ENCODE measurements at places on chromosomes 5 and 9. TPM values are rescaled to one million over a fixed set of nuclear protein-coding genes. Genes with fewer than 3 reads are reported as not detected.

The SYK gene
- 3.0 TPM for total RNA-seq

- DNase-seq, result no peak
Observed at GRCh38 chr5:168647083-168647482, 67.9 kb upstream of the PANK3 start.

DNA sequence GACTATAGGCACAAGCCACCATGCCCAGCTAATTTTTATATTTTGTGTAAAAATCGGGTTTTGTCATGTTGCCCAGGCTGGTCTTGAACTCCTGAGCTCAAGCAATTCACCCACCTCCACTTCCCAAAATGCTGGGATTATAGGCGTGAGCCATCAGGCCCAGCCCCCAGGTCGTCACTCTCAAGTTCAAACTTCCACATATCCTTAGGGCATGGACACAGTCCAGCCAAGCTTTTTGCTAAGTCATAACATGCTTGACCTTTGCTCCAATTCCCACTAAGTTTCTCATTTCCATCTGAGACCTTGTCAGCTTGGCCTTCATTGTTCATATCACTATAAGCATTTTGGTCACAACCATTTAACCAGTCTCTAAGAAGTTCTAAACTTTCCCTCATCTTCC, 43.9 kb upstream of the ARAP3 start:
- DNase-seq, result no peak

DNA sequence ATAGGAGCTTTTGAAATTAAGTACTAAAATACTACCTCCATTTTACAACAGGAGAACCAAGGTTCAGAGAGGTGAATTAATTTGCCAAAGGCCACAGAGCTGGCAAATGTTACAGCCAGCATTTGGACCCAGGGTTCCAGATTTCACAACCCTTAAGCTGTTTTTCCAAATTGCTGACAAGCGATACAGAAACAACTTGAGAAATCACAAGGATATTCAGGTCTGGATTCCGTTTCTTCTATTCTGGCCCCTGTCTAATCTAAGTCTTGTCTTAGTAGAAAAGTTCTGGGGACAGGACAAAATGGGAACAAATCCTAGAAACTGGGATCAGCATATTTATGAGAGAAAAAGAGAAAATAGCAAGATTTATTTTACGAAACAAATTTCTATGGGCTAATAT, 103.1 kb upstream of the PRLR start:
- DNase-seq, result no peak

The BSPRY gene
- 1.7 TPM for total RNA-seq

The PCA3 gene
- not detected for total RNA-seq

The CSF1R gene
- total RNA-seq, result 143 TPM

The PRDM9 gene
- not detected for total RNA-seq

DNA sequence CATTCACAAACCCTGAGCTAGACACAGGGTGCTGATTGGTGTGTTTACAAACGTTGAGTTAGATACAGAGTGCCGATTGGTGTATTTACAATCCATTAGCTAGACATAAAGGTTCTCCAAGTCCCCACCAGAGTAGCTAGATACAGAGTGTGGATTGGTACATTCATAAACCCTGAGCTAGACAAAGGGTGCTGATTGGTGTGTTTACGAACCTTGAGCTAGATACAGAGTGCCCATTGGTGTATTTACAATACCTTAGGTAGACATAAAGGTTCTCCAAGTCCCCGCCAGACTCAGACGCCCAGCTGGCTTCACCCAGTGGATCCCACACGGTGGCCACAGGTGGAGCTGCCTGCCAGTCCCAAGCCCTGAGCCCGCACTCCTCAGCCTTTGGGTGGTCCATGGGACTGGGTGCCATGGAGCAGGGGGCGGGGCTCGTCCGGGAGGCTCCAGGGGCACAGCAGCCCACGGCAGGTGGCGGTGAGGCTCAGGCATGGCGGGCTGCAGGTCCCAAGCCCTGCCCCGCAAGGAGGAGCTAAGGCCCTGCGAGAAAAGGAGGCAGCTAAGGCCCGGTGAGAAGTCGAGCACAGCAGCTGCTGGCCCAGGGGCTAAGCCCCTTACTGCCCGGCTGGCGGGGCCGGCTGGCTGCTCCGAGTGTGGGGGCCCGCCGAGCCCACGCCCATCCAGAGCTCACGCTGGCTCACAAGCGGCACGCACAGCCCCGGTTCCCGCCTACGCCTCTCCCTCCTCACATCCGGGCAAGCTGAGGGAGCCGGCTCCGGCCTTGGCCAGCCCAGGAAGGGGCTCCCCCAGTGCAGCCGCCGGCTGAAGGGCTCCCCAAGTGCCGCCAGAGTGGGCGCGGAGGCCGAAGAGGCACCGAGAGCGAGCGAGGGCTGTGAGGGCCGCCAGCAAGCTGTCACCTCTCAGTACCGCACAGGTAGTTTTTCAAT, 1039.2 kb upstream of the CDH9 start:
- no peak for DNase-seq

The HAND1 gene
- total RNA-seq, result 23.9 TPM

DNA sequence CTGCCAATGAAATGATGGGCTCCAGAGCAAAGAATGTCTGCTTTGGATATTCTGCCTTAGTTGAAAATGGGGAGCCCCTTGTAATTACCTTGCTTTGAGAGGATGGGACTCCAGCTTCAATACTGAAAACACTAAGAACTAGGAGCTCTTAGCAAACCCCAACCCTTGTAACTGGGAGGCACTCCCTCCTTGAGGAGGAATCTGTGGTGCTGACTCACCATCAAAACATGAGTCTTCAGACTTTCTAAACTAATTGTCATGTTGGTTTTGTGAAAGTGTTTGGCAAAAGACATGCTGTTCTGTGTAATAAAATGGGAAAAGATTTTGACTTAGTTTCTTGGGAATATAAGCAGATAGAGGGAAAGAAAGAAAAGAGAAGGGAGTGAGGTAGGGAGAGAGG, 91.9 kb upstream of the PTPRD start:
- no peak for DNase-seq

DNA sequence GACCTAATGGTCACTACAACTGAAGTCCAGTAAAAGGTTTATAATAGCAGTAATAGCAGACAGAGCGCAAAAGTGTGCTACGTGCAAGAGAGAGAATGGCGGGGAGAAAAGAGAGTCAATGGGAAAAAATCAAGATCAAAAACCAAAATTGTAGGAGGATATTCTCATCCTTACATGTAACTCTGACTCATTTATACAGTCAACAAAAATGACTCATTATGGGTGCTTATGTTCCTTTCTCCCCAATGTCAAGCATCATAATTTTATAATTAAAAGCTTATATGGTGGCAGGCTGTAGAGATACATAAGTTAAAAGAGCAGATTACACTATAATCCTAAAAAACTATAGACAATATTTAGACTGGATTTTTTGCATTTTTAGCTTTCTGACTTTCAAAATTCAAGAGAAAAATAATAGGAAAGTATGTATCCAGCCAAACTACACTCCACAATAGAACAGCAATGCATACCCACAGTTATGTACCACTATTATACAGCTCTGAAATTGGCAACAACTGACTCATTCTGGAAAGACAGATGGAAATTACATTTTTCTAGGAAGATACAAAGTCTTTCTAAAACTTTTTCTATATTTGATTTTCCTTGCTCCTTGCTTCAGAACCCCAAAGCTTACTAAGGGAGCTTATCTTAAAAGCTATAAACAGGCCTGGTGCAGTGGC, 78.4 kb downstream of the PLPP1 start:
- no peak for DNase-seq

The BRIX1 gene
- 18.7 TPM for total RNA-seq

The CLTA gene
- total RNA-seq, result 48.4 TPM

The IL17B gene
- total RNA-seq, result not detected

DNA sequence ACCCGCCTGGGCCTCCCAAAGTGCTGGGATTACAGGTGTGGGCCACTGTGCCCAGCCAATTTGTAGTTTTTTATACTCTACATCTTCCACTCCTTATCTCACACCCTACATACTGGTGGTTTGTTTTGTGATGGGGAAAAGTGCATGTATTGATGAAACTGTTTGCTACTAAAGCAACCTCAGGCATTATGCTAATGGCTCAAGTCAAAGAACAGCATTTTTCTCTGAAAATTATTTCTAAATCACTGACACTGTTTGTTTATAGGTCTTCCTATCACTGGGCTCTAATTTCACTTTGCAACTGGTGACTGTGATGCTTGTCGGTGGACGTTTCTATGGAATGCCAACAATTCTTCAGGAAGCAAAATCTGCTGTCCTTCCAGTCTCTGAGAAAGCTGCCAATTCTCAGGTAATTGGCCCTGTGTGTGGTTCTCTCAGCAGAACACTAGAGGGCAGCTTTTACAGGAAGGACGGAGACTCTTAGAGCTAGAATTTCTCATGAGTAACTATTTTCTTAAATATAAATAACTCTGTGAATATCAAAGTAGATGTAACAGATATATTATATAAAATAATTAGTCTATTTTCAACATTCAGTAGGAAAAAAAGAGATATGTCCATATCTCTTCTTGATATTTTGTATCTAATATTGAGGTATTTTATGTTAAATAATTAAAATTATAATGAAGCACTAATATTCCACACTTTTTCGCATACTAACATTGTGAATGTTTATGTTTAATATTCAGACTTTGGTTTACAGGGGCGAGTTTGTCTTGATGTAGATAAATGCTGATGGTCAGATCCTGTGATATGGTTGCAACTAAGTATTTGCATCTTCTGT, 244.1 kb downstream of the ADGRV1 start:
- no peak for DNase-seq

DNA sequence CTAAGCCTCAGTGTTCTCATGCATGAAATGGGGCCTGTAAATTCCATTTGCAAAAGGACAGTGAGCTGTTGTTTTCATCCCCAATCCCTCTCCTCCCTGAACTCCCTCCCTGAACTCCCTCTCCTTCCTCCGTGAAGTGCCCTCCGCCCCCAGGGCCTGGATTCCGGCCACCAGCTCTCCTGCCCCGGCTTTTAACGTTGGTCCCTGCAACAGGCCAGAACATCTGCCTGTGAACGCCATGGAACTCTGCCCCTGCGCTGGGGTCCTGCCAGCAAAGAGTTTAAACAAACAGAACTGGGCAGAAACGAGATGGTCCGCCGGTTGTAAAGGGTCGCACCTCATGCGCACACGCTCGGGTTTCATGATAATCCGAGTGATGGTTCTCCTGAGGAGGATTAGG, 62.4 kb downstream of the SMIM23 start:
- no peak for DNase-seq

DNA sequence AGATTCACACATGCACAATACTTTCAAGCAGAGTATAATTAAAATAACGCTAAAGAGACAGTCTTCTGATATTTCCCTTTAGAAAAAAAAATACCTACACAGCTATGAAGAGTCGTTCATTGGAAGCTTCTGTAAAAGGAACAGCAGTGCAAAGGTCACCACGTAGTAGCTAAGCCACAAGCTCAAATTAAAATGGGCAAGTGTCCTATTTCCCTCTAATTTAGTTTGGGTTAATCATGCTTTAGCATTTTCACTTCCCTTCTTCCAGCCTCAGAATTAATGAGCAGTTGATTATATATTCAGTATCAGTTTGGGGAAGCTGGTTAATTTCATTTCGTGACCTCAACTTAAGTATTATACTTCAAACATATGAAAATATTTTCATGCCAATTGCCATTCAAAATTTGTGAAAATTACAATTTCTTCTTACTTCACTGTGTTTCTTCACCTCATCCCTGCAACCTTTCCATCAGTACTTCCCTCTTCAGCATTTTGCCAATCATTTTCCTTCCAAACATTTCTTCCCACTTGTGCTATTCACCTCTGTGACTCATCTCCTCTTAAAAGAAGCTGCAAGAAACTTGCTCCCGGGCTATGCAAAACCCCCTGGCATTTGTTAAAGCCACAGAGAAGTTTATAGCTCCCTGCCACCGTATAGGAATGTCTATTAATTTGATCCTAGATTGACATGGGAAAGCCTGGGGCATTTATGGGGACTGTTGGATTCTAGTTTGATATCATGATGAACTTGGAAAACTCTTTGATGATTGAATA, 83.0 kb downstream of the DMRTA1 start:
- DNase-seq, result no peak

DNA sequence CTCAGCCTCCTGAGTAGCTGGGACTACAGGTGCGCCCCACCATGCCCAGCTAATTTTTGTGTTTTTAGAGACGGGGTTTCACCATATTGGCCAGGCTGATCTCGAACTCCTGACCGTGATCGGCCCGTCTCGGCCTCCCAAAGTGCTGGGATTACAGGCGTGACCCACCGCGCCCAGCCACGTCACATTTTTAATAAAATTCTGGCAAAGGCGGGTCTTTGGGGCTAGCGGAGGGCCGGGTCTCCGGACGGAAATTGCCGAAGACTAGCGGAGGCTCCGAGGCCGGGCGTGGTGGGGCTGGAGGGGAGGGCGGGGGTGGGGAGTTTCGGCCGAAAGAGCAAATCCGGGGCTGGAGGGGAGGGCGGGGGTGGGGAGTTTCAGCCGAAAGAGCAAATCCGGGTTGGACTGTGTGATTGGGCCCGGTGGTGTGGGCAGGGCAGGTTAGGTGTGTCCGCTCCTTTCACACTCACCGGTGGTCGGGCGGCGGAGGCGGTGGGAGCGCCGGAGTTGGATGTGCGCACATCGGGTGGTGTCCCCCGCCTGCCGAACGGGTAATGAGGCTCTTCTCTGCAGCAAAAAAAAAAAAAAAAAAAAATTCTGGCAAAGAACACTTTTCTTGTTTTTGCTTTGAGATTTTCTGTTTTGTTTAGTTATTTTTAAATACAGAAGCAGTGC, 27.1 kb downstream of the RUFY1 start:
- no peak for DNase-seq

DNA sequence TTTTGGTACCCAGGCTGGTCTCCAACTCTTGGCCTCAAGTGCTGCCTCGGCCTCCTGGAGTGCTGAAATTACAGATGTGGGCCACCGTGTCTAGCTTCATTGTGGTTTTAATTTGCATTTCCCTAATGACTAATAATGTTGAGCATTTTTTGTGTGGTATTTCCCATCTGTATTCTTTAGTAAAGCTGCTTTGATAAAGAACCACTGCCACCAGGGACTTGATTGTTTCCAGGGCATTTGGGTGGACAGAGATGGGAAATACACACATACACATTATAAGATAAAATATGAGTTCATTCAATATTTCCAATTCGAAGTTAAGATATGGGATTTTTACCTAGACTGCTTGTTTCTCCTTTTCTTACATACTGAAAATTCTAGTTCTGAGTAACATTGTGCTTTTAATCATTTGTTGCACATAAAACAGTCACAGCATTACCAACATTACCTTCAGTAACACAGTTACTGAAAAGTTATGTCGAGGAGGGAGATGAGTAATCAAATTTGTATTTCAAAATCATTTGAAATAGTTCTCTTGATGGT, 28.9 kb downstream of the HABP4 start:
- DNase-seq, result no peak

DNA sequence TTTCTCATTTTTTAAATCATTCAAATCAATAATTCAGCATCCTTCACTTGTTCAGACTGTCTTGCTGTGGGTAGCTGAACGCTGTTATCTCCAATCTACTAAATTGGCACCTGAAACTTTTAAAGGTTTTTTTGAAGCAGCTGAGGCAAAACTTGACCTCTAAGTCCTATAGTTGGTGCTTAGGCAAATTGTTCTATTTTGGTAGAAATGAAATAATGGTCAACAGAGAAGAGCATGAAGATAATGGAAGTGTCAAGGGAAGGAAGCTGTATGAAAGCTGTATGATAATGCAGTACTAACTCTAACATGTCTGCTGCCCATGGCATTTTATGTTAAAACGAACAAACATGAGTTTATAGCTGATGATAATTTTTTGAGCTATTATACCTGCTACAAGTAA, 138.0 kb downstream of the GDNF start:
- no peak for DNase-seq
